Mesothelial cell of epicardium (in vitro differentiated cells): ENCODE measurements at places on chromosomes 3 and 15. TPM values are rescaled to one million over a fixed set of nuclear protein-coding genes. Genes with fewer than 3 reads are reported as not detected.

Gene CDHR4
- 0.27 to 0.42 TPM in 2 of 3 replicates, not detected in the other for total RNA-seq

Gene CHST2
- total RNA-seq, result 11.8 to 13.4 TPM (median 12.6 TPM) in 3 replicates

Gene CCR4
- total RNA-seq, result 0.07 TPM in 1 of 3 replicates, not detected in the others

Gene KBTBD13
- 0.09 to 0.11 TPM in 2 of 3 replicates, not detected in the other for total RNA-seq

DNA sequence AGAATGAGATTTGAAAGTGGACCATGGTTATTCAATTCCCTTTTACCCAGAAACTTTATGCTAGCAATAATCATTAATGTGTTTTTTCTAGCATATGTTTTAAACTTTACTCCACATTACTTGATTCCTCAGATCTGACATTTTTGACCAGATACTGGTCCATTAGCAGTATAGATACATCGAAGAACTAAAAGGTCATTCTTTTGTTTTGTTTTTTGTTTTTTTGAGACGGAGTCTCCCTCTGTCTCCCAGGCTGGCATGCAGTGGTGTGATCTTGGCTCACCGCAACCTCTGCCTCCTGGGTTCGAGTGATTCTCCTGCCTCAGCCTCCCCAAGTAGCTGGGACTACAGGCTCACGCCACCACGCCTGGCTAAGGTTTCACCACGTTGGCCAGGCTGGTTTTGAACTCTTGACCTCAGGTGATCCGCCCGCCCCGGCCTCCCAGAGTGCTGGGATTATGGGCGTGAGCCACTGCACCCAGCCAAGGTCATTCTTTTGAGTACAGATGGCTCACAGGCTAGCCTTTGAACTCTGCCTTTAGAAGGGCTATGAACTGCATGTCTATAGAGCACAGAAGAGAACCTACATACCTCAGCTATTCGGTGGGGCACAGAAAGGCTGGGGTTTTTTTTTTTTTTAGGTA, 28.6 kb downstream of the CHP1 start:
- DNase-seq, result no peak

- no peak for DNase-seq
Observed at GRCh38 chr3:62261121-62261520, 112.2 kb downstream of the FEZF2 start.

GRCh38 chr3:129033633-129034321, 26.8 kb upstream of the GP9 start:
- DNase-seq, result no peak

- DNase-seq, result no peak
Observed at GRCh38 chr3:8366219-8366810, 135.3 kb upstream of the LMCD1 start.

- no peak for DNase-seq
Observed at GRCh38 chr3:192731233-192731632, 3.9 kb upstream of the FGF12 start.

DNA sequence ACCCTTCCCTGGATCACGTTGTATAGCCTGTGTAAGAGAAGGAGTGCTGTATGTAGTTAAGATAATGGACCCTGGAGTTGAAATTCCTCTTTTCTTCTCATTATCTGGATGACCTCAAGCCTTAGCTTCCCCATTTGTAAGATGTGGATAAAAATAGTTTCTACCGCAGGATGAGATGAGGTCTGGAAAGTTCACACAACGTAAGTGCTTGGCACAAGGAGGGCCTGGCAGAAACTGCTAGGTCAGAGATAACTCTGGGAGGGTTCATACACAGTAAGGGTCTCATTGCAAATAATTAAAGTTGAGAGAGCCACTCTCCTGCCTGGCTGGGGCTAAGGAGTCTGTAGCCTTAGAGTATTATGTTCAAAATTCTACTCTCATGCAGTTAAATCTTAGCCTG, 214.4 kb downstream of the LRTM1 start:
- no peak for DNase-seq

GRCh38 chr3:157785102-157785826, 282.0 kb upstream of the VEPH1 start:
- DNase-seq, result no peak

GRCh38 chr3:184741259-184741556, 29.3 kb upstream of the MAGEF1 start:
- DNase-seq, result no peak

GRCh38 chr3:53109891-53110771, 20.1 kb downstream of the RFT1 start:
- DNase-seq, result no peak

- no peak for DNase-seq
Observed at GRCh38 chr3:51681453-51681852, 10.4 kb downstream of the TEX264 start.

DNA sequence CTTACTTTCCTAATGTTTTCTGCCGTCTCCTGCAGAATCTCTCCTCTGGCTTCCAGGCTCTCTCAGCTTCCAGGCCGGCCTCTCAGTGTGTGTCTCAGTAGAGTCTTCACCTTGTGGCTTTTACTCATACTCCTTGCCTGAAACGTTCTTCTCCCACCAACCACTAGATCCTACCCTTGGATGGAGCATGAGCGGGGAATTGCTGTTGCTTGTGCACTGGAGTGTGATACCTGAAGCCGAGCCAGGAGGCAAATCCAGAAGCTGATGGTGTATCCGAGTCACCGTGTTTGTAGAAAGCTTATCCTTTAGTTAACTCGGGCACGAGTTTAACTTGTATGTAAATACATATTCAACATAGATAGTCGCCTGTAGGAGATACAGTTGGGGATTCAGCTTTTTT, 285.0 kb upstream of the C2CD4B start:
- no peak for DNase-seq

DNA sequence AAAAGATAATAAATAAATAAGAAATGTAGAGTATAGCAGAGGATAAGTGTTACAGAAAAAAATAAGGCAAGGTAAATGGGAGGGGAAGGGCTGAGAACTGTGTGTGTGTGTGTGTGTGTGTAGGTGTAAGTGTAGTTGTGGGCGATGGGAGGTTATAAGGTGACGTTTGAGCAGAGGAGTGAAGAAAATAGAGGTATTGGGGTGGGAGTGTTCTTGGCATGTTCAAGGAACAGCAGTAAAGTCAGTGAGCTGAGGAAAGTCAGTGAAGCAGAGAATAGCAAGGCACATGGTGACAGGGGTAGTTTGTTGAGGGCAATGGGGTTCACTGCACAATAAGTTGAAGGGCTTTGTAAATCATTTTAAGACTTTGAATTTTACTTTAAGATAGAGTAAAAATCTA, 30.9 kb upstream of the ZNF148 start:
- DNase-seq, result no peak

DNA sequence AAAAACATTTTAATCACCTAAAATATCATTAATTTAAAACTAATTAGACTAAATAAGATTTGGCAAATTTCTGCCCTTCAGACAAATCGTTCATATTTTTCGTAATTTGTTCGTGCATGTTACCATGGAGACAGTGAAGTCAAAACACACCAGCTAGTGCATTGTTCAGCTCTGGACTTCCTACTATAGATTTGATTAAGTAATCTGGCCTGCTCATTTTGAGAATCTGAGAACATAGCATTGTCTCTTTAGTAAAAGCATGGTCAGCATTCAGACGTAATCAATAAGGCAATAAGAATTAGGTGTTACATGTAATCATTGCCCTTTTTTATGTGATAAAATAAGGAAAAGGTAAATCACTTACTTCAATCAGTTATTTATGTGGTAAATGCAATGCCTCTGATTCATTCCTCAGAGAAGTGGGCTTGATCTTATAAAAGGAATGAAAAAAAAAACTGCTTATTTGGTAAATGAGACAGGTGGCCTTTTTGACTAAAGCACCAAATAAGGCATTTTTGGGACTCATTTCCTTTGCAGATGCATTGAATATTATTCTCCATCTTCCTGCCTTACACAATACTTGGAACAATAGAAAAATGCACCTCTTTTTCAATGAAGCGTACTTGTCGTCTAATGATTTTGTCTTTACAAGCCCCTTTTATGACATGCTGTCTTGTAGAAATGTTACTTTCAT, 84.5 kb upstream of the FNDC3B start:
- no peak for DNase-seq
